ENCODE measurements at places on chromosomes 2 and 18.

- DNase-seq, result no peak
These were observed 211.8 kb downstream of the GBX2 start for GRCh38 chr2:235956281-235956970.

- DNase-seq, result no peak
These were observed 22.6 kb downstream of the HNRNPLL start for GRCh38 chr2:38580115-38580636.

DNA sequence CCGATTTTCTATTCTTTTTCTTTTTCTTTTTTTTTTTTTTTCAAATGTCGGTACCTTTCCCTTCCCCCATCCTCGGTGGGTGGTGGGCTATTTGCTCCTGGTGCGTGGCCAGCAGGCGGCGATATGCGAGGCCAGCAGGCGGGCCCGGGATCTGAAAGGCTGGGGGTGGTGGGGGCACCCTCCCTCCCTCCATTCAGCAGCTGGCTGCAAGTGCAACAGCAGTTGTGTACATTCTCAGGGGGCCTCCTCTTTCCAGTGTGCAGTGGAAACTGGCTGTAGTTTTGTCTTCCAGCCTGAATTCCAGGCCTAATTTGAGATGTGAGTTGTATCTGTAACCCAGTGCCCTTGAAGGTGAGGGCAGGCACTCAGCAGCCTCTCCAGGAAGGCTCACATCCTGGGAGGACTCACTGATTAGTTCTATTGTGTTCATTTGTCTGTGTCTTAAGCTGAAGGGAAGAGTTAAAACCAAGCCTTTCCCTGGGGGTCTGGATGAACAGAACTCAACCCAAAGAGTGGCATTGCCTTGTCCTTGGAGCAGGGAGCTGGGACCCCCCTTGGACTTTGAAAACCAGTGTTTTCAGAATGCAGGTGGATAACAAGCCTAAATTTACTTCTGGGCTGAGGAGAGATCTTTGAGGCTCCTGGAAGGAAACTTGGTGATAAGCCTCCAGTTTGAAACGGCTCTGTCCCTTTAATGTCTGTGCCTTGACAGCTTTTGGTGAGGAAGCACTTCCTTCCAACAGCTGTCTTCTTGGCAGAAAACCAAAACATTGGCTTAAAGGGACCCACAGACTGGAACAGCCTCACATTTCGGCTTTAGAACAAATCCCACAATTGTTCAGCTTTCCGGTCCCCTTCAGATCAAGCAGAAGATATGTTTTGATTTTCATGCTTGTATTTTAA, 3.3 kb downstream of the MYCN start:
- peak; percentile 52 for DNase-seq

GRCh38 chr2:6576302-6576701, 289.4 kb downstream of the CMPK2 start:
- no peak for DNase-seq

GRCh38 chr2:236573066-236573929, 3.7 kb downstream of the ACKR3 start:
- no peak for DNase-seq

DNA sequence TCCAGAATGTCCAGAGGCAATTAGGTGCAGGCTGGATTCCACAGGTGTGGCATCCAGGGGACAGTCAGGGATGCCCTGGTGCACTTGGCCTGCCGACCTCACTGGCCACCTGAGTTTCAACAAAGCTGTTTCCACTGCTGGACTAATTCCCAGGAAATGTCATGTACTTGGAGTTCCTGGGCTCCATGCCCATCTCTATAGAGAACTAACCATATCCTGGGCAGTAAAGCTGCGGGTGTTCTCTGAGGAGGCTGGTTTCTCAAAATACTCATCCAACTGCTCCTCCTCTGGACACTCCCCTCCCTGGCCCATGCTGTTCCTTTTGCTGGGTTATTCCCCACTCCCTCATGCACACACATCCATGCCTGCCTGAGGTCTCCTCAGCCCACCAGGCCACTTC, 161.9 kb upstream of the SKOR2 start:
- no peak for DNase-seq

DNA sequence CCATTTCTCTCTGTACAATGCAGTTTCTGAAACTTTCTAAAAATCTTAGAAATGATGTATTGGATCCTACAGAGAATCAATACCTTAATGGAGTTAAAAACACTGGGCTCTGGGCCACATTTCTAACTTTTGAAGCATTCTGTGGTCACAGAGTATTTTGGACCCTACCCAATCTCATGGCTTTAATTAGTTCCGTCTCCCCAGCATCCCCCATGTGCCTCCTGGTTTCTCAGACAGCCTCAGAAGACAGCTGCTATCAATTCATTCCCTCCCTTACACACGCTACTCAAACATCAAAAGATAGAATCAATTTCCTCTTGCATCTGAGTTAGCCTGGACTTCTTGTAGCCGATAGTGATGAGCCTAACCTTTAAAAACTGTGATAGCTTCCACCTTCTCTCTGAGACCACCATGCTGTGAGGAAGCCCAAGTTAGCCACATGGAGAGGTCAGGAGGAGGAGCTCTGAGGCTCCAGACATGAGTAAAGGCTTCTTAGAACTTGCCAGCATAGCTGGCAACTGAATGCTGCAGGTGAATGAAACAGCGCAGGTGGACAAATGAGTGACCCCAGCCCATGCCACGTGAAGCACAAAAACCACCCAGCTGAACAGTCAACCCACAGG, 10.4 kb downstream of the ADCY3 start:
- no peak for DNase-seq

DNA sequence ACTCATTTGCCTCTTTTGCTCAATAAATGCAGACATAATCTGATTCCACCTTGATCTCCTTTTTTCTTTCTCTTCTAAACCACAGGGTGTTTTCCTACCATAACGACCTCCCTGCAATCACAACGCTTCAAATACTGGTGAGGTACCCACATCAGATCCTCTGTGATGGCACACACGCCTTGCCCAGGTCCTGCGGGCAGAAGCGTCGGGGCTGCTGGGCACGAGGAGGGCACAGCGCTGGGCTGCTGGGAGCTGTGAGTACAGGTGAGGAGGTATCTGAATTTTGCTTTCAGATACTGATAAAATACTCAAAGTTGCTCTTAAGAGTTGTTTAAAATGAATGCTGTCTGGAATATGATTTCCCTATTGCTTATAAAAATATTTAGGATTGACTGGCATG, 186.1 kb upstream of the PXDN start:
- DNase-seq, result no peak

Measured in heart left ventricle (tissue), 16 donors.